ENCODE measurements at places on chromosomes 7 and 10.

- no peaks in the 10 kb centered on the region for H3K4me1 ChIP-seq
These were observed 56.6 kb downstream of the MPLKIP start for GRCh38 chr7:40077849-40078248.

GRCh38 chr7:29120955-29121354 is 25.4 kb downstream of the CPVL start:
- H3K4me3 ChIP-seq = no peak overlapping the region
- peak; percentile 40 for DNase-seq
- peaks cover 20% of the 10 kb centered on the region for H3K4me1 ChIP-seq

DNA sequence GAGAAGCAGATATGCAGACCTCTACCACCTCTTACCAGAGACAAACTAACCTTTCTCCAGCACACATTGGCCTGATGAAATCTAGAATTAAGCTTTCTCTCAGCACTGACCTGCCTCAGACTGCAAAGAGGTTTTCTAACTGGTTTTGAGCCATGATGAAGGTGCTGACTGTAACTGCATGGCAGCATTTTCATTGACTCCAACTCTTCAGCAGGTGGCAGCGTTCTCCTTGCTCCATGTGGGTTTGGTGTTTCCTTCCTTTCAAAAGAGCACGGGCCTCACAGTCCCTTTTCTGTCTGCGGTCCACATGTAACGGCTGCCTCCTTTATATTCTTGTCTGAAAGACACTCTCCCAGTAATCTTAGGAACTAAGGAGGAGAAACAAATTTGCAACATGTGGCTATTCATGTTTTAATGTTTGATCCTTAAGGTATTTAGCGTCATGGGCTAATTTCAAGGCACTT is 12.6 kb downstream of the KLLN start:
- DNase-seq = peak; percentile 55
- H3K36me3 ChIP-seq = no peaks in the 10 kb centered on the region
- no peak overlapping the region for H3K4me3 ChIP-seq
- peaks cover 29% of the 10 kb centered on the region for H3K4me1 ChIP-seq
- no peaks in the 10 kb centered on the region for H3K27me3 ChIP-seq
- H3K27ac ChIP-seq = no peak overlapping the region

- H3K4me1 ChIP-seq = no peaks in the 10 kb centered on the region
- H3K36me3 ChIP-seq = no peaks in the 10 kb centered on the region
- H3K4me3 ChIP-seq = no peak overlapping the region
- DNase-seq = no peak
These were observed 66.5 kb downstream of the DIP2C start for GRCh38 chr10:623014-623413.

DNA sequence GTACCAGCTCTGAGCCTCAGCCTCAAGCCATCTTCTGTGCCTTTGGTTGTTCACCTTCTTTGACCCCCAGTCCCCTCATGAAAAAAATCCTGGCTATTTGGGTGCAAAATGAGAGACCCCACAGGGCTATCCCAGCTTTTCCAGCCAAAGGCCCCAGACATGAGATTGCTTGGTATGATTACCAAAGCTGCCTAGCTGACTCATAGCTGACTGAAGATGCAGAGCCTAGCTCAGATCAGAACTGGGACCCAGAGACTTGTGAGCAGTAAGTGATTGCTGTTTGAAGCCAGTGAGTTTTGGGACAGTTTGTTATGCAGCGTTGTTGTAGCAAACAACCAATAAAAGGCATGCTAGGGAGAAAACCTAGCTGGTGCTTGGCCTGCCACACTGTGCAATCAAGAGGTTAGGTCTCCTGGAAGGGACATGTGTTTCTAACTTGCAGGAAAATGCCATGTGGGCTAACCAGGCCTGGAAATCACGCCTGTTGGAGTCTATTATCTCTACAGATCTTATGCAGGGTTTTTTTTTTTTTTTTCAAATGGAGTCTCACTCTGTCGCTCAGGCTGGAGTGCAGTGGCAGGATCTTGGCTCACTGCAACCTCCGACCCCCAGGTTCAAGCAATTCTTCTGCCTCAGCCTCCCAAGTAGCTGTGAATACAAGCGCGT is 48.0 kb upstream of the DAGLB start:
- no peak overlapping the region for H3K27ac ChIP-seq
- H3K36me3 ChIP-seq = no peaks in the 10 kb centered on the region
- H3K27me3 ChIP-seq = no peaks in the 10 kb centered on the region
- DNase-seq = peak; percentile 16
- H3K4me1 ChIP-seq = no peaks in the 10 kb centered on the region
- H3K4me3 ChIP-seq = no peak overlapping the region

DNA sequence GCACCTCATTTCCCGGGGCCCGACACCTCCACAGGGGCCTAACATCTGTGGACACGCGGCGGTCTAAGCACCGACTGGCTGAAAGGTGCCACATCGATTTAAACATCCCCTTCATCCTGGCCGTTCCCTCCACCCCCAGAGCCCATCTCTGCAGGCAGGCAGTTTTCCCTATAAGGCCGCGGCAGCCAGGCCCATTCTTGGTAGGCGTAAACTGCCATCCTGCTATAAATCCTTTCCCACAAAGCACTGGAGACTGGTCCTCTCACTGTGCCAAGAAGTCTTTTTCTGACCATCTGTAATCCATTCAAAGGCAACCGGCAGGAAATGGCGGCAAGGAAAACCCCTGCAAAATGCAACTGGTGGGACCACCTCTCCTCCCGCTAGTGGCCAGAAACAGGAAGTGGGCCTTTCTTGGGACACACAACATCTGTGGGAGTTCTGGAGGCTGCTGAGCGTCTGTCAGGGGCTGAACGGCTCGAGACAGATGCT is 22.4 kb downstream of the ATXN7L1 start:
- peaks cover 16% of the 10 kb centered on the region for H3K4me1 ChIP-seq
- H3K27me3 ChIP-seq = no peaks in the 10 kb centered on the region
- H3K4me3 ChIP-seq = no peak overlapping the region
- no peak for DNase-seq

DNA sequence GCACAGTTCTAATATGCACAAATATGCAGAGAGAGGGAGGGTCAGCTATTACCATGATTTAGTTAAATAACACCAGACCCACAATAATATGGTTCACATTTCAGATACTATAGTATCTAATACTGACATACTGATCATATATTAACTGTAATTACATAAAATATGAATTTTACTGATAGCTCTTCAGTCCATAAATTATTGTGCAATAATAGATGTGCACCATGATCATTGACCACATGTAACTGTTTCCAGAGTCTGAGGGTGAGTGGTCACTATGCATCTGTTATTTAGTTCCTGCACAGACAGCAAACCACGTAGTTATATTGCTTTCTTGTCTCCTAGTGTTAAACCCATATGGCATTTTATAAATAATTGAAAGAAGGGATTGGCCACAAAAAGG is 29.3 kb downstream of the PPP1R17 start:
- H3K4me1 ChIP-seq = no peaks in the 10 kb centered on the region
- no peak overlapping the region for H3K4me3 ChIP-seq
- H3K36me3 ChIP-seq = no peaks in the 10 kb centered on the region

DNA sequence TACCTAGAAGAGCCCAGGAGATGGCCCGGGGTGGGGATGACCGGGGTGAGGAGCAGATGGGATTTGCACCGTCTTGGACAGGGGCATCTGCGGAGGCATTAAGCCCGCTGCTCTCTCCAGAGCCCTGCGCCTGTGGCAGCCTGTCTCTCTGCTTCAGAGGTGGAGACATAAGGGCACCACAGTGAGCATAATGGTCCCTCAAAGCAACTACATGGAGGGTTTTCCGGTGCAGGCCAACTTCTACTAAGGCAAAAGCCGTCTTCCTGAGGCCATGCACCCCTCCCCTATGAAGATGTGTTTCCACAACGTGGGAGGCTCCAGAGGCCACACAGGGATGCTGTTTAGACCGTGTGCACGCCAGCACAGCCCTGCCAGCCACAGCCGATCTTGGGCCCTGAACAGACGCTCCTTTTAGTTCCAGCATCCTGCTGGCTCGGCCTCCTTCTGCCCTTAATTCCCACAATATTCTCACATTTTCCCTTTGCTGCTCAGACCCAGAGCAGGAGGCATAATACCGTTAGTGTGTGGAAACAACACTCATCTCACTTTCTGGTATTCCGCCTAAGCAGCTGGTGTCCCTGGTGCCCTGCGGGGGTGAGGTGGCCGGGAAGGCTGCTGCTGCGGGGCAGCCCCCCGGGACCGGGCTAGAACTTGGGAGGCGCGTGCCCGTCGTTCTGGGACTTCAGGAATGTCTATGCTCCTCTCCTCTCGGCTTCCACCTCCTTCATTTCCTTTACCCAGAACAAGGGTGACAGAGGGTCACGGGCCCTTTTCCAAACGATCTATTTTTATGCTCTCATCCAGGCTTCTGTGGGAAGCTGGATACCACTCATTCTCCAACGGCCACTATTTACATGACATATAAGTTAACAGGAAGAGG is 266.9 kb downstream of the TNS3 start:
- no peaks in the 10 kb centered on the region for H3K4me1 ChIP-seq
- no peak overlapping the region for H3K27ac ChIP-seq
- peaks cover 30% of the 10 kb centered on the region for H3K36me3 ChIP-seq
- no peak for DNase-seq
- no peak overlapping the region for H3K4me3 ChIP-seq

DNA sequence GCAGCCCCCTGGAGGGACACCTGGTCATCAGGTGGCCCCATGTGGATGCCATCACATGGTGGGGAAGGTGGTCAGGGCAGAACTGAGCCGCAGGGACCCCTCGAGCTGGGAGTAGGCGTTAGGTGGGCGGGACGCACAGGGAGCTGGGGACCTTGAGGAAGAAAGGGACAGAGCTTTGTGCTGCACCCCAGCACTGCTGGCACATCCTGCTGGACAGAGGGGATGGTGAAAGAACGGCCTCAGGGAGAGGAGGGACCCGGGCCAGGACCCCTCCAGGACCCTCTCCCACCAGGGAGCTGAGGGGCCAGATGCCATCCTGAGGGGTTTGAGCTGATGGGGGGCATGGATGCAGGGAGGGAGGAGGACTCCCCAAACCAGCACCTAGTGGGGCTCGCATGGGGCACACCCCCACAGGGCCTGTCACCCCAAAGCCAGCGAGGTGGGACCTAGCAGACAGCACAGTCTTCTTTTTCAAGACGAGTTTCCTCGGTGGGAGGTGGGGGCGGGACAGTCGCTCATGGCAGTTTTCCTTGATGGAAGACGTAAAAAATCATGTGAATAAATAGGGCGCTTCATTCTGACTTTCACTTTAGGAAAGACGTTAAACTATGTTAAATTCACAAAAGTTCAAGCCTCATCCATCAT is 43.3 kb downstream of the STK32C start:
- no peaks in the 10 kb centered on the region for H3K36me3 ChIP-seq
- H3K4me1 ChIP-seq = no peaks in the 10 kb centered on the region
- DNase-seq = no peak
- no peak overlapping the region for H3K27ac ChIP-seq

DNA sequence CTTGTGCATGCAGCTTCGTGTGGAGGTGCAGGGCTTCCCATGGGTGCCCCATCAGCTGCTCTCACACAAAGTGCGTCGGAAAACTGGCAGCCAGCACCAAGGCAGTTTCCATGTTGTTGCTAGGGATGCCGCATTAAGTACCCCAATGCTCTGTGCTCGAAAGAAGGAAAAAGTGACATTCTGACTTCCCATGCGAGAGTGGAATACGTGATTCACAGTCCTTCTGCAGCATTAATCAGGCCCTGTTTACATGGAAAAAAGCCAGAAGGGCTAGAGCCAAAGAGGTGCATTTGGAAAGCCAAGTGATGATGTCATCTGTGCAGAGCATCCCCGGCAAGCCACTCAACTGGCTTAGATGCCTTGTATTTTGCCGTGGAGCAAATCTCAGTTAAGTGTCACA is 258.3 kb downstream of the GATA3 start:
- peak; percentile 77 for DNase-seq
- no peaks in the 10 kb centered on the region for H3K36me3 ChIP-seq
- H3K4me1 ChIP-seq = peaks cover 6% of the 10 kb centered on the region
- H3K27ac ChIP-seq = peak overlapping the region; percentile 21
- peak overlapping the region; percentile 20 for H3K4me3 ChIP-seq

DNA sequence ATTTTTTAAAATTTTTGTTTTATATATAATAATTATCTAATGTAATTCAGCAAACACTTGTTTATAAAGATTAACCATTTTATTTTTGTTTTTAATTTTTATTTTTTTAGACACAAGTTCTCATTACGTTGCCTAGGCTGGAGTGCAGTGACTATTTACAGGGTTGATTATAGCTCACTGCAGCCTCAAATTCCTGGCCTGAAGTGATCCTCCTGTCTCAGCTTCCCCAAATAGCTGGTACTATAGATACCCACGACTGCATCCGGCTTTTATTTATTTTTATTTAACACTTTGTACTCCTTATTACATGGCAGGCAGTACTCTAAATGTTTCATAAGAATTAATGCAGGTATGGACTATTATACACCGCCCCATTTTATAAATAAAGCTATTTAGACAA is 288.7 kb downstream of the MDFIC start:
- no peaks in the 10 kb centered on the region for H3K36me3 ChIP-seq
- DNase-seq = no peak
- no peak overlapping the region for H3K27ac ChIP-seq
- no peak overlapping the region for H3K4me3 ChIP-seq
- H3K27me3 ChIP-seq = no peaks in the 10 kb centered on the region

GRCh38 chr10:132544744-132545658 is 7.4 kb downstream of the INPP5A start:
- H3K4me3 ChIP-seq = no peak overlapping the region
- no peak for DNase-seq
- H3K27ac ChIP-seq = no peak overlapping the region
- peaks cover 10% of the 10 kb centered on the region for H3K4me1 ChIP-seq

DNA sequence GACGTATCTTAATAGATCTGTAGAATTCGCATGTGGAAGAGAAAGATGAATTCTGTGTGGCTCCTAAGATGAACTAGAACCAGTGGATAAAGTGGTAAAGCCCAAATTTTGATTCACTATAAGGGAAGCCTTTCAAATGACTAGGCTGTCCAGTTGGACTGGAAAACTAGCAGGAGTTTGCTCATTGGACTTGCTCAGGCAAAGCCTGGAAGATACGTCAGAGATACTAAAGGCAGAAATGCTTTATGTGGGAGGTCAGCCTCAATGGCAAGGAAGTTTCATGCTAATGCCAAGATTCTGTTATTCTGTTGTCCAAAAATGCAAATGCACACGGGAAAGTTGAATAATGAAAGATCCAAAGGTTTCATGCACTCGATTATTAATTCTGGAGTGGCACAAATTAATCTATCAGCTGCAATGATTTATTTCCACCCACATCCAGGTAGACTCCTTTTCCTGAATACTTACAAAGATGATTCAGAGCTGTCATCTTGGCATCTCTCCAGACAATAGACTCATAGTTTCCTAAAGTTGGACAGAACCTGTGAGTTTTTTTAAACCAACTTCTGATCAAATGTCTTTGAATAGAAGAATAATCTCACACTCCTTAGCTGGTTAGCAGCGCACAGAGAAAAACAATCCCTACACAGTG is 20.5 kb upstream of the PPP1R3C start:
- H3K27me3 ChIP-seq = no peaks in the 10 kb centered on the region
- no peak overlapping the region for H3K4me3 ChIP-seq
- H3K27ac ChIP-seq = peak overlapping the region; percentile 74
- peaks cover 30% of the 10 kb centered on the region for H3K4me1 ChIP-seq

GRCh38 chr10:4254101-4254994 is 469.3 kb upstream of the KLF6 start:
- no peaks in the 10 kb centered on the region for H3K36me3 ChIP-seq
- H3K4me1 ChIP-seq = peaks cover 10% of the 10 kb centered on the region
- DNase-seq = no peak
- no peak overlapping the region for H3K4me3 ChIP-seq

All from PC-3 (cell line).